G401 (cell line): ENCODE measurements at places on chromosomes 16 and 17. TPM values are rescaled to one million over a fixed set of nuclear protein-coding genes. Genes with fewer than 3 reads are reported as not detected.

KRTAP4-9 gene
- not detected in 2 replicates for total RNA-seq

GRCh38 chr16:28210979-28211588 is 681 bp downstream of the XPO6 start:
- peak; percentile 51 for DNase-seq

LRRC46 gene
- 0.12 TPM in 1 of 2 replicates, not detected in the other for total RNA-seq

DPEP2NB gene
- not detected in 2 replicates for total RNA-seq

DNA sequence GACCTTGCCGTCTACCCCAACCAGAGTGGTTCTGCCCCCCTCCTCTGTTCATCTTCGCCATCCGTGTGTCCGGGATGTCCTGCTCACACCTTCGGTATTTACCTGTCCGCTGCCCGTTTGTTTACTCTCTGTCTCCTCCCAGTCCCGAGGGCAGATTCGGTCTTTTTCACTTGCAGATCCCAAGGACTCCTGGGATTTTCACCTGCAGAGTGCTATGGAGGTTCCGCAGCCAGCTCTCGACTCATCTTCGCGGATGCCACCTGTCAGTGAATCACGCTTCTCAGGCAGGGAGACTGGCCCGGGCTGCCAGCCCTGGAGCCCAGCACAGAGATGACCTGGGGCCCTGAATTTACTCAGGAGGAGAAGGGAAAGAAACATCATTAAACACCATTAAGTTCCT is 8.1 kb downstream of the CRISPLD2 start:
- no peak for DNase-seq

SYNGR3 gene
- total RNA-seq: 30.5 and 36.7 TPM in 2 replicates

GRCh38 chr17:82519971-82520903 is 705 bp downstream of the FOXK2 start:
- DNase-seq: peak; percentile 42

GRCh38 chr16:24769806-24770205 is 40.4 kb downstream of the TNRC6A start:
- no peak for DNase-seq

GRCh38 chr17:81340607-81341515 is 45.8 kb upstream of the SLC38A10 start:
- DNase-seq: peak; percentile 33

CNGB1 gene
- not detected in 2 replicates for total RNA-seq

ELAC2 gene
- 114 and 119 TPM in 2 replicates for total RNA-seq

GRCh38 chr16:84348386-84348888 is 19.9 kb upstream of the ATP2C2 start:
- no peak for DNase-seq

DNA sequence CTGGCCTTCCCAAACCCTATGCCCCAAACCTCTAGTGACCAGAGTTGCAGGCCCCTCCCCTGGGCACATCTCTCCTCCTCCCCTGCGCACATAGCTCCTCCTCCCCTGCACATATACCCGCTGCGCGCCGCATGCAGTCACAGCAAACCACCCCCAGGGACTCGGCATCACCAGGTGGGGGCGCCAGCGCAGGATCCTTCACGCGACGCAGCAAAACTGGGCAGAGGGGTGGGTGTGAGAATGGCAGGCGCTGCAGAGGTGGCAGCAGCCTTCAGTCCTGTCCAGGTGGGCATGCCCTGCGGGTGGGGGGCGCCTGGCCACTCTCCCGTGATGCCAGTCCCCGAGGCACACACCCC is 5.6 kb downstream of the CORO6 start:
- no peak for DNase-seq

DNA sequence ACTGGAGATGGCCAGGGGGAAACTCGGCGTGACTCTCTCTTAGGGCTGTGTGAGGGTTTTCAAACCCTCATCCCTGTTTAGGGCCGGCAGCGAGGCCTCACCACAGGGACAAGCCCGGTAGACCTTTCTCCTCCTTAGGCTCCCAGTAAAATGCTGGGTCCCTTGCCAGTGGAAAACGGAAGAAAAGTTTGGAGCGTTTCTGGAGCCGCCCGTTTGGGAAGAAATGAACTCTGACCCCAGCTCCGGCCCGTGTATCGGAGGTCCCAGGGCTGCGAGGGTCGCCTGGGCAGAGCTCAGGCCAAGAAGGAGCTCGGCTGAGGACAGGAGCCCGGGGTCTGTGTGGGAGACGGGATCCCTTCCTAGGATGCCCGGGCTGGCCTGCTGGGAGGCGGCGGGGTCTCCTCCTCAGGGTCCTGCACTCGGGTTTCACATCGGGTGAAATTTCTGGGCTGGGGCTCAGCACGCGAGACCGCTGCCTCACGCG is 23.2 kb downstream of the ZNF213 start:
- DNase-seq: no peak

MYL11 gene
- total RNA-seq: 0.58 TPM in 1 of 2 replicates, not detected in the other

DNA sequence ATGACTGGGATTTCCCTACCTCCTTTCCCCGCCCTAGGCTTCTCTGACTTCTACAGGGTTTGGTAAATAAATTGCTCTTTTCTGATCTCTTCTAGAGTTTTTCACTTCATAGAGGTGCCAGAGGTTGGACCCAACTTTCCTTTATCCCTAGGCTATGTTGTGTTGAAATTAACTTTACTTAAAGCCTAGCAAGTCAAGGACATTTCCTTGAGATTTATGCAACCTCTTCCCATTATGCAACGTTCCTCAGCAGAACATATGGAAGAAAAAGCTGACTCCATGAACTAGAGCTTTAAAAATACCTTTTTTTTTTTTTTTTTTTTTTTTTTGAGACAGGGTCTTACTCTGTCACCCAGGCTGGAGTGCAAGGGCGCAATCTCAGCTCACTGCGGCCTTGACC is 15.5 kb downstream of the MPO start:
- DNase-seq: no peak

GRCh38 chr16:89958068-89958467 is 9.5 kb downstream of the DEF8 start:
- peak; percentile 51 for DNase-seq

DNA sequence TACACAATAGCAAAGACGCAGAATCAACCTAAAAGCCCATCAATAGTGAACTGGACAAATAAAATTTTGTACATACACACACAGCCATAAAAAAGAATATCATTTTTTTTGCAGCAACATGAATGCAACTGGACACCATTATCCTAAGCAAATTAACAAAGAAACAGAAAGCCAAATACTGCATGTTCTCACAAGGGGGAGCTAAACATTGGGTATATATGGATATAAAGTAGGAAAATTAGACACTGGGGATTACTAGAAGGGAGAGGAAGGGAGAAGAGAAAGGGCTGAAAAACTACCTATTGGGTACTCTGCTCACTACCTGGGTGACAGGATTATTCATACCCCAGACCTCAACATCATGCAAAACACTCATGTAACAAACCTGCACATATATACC is 28.2 kb downstream of the ADAMTS18 start:
- DNase-seq: no peak
